ENCODE measurements at places on chromosomes 2 and 18.

- DNase-seq = no peak
Measured at GRCh38 chr2:125207431-125207830, 1182.3 kb downstream of the CNTNAP5 start.

DNA sequence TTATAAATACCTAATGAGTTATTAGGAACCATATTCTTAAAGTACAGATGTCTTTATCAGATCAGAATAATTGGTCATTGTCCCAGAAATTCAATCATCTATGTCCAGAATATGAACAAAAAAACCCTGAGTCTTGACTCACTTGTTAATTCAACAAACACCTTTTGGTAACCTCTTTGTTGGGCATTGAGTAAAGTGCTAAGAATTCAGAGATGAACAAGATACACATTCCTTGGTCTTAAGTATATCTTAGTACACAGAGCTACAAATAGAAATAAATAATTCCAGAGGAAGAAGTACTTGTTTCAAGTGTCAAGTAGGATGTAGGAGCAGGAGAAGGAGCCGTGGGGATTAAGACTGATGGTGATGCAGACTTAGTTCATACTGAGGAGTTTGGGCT, 798.1 kb downstream of the CPS1 start:
- DNase-seq = no peak

GRCh38 chr2:82395531-82395930, 2063.5 kb downstream of the SUCLG1 start:
- no peak for DNase-seq

GRCh38 chr2:165825041-165825440, 31.0 kb upstream of the GALNT3 start:
- no peak for DNase-seq

DNA sequence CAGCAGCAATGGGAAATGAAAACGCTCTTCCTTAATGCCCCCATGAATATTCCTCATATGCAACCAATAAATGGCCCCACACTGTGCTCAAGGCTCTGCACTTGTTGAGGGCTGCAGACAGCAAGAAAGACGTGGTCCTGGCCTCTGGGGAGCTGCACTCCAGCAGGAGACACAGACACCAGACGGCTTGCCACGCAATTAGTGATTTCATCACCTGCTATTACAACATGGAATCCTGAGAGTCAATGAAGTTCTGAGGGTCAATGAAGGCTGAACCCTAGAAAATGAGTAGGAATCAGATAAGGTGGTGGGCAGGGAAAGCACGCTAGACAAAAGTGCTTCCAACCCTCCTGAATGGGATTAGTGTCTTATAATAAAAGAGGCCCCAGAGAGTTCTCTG, 18.9 kb downstream of the CREG2 start:
- DNase-seq = no peak

- DNase-seq = no peak
Measured at GRCh38 chr2:175840256-175840655, 161.8 kb downstream of the LNPK start.

GRCh38 chr2:66322506-66323260, 112.2 kb upstream of the MEIS1 start:
- no peak for DNase-seq

DNA sequence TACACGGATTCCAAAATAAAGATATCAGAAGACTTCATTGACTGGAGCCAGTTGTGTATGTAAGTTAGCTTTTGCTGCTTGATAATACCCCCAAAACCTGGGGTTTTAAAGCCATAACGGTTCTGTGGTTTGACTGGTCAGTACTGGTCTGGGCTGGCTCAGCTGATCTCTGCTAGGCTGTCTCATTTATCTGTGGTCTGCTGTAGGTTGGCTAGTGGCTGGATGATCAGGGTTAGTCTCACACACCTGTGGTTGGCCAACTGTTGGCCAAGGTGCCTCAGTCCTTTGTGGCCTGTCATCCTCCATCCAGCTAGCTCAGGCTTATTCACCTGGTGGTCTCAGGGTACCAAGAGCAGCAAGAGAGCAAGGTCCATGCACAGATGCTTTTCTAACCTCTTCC, 183.2 kb downstream of the KLHL29 start:
- DNase-seq = no peak

- DNase-seq = no peak
Measured at GRCh38 chr18:3704556-3705344, 254.8 kb downstream of the TGIF1 start.

DNA sequence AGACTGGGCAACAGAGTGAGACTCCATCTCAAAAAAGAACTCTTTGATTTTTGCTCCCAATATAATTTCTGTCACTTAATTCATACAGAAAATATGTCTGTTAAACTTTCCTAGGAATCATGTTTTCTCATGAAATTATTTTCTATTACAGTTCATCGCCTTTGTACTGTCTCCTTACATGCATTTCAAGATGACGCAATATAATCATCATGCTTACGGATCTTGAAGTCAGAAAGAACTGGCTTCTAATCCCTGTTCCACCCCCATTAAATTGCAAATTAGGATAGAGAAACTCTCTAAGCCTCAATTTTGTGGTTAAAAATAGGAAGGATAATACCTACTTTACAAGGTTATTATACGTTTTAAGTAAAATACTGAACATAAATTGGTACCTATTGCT, 467.6 kb upstream of the SMIM21 start:
- DNase-seq = no peak

- no peak for DNase-seq
Measured at GRCh38 chr2:176063958-176064357, 19.8 kb downstream of the EVX2 start.

DNA sequence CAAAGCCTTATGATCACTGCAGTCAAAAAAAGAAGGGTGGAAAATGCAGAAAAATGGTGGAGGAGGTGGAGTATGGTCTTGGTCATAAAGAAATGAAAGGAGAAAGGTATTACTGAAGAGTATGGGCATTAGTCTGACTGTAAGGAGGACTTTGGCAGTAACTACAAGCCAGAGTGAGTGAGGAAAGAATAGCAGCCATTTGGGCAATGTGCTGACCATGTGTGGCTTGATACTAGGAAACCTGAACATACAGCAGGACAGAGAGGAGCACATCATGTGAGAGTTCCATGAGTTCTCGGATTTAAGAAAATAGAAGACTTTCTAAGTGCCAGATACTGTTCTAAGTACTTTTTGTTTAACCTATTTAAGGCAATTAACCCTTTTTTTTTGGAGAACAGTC, 8.5 kb downstream of the DTNA start:
- no peak for DNase-seq

- no peak for DNase-seq
Measured at GRCh38 chr2:54503828-54504227, 47.7 kb downstream of the SPTBN1 start.

DNA sequence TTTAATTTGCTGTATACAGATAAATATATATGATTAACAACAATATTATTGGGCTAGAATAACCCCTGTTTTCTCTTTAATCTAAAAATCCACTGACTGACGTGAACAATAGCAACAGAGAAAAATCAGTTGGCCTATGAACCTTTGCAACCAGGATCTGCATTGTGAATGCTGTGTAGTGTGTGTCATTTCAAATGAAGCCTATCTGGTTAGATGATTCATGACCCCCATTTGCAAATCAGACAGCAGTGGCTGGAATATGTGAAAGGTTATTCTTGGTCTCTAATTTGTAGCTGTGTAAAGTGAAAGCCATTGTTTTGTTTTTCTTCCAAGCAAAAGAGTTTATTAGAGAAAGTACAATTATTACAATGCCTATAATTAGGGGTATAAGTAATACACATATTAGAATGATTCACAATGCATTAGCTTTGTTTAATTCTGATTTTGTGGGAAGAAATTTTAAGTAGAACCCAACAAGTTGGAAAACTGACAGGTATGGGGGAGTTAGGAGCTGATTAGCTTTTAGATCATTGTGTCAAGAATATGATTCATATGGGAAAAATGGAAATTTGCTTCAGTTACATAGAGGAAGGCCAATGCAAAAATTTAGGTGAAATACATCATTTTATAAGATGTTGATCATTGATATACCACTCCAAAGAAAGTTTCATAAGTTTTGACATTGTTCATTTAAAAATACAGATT, 1362.2 kb upstream of the TMEFF2 start:
- DNase-seq = no peak

DNA sequence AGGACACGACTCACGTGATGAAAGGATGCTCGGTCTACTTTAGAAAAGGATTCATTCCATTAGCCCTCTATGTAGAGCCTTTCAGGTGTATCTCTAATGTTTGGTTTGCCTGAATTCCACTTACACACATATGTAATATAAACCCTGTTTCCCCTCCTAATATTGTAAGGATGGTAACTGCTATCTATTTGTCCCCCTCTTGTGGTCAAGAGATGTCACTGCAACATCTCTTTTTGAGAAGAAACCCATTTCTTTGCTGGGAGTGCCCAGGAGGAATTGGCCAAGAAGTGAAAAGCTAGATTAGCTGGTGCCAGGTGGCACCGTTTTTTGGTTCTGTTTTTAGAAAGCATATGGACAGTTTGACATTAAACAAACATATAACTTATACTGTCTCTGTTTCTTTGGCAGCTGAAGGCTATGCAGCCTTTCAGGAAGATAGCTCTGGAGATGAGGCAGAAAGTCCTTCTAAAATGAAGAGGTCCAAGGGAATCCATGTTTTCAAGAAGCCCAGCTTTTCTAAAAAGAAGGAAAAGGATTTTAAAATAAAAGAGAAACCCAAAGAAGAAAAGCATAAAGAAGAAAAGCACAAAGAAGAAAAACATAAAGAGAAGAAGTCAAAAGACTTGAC, 41.2 kb downstream of the RALBP1 start:
- DNase-seq = no peak

- DNase-seq = no peak
Measured at GRCh38 chr2:215779912-215780311, 233.4 kb downstream of the MREG start.

GRCh38 chr2:112084689-112085374, 29.8 kb downstream of the TMEM87B start:
- no peak for DNase-seq

DNA sequence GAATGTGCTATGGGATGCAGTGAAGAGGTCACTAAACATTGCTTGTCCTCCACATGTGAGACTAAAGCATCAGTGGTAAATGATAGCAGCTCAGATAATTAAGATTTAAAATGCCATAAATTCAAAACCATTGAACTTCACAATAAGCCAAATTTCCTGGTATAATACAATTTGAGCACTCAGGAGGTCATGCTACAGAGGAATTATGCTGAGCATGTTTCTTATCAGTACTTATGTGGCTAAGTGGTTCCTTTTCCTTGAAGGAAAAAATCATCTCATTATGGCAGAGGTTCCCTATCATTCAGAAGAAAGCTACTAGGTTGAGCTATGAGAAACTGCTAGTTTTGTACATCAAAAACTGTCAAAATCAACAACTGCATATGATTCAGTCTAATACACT, 156.6 kb downstream of the AGPS start:
- DNase-seq = no peak

GRCh38 chr18:10661317-10661716, 135.5 kb downstream of the NAPG start:
- no peak for DNase-seq

DNA sequence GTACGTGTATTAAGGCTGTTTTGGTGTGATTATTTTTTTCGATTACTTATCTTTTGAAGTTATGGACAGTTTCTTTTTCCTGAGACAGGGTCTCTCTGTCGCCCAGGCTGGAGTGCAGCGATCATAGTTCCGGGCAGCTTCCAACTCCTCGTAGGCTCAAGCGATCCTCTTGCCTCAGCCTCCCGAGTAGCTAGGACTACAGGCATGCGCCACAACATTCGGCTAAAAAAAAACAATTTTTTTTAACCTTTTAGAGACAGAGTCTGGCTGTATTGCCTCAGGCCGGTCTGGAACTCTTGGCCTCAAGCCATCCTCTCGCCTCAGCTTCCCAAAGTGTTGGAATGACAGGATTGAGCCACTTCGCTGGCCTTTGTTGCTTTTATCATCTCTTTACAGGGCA, 945 bp downstream of the HAT1 start:
- peak; percentile 49 for DNase-seq

DNA sequence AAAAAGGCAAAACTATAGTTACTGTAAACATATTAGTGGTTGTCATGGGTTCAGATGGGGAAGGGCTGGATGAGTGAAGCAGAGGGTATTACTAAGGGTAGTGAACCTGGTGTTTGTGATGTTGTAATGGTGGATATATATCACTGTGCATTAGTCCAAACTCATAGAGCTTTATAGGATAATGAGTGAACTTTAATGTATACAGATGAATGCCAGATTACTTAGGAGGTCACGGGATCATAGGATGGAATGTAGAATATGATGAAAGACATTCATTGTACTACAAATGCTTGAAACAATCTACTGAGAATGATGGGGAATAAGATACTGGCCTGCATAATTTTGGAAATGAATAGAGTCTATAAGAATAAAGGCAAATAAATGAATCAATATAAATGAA, 226.7 kb upstream of the ZNF804A start:
- no peak for DNase-seq

DNA sequence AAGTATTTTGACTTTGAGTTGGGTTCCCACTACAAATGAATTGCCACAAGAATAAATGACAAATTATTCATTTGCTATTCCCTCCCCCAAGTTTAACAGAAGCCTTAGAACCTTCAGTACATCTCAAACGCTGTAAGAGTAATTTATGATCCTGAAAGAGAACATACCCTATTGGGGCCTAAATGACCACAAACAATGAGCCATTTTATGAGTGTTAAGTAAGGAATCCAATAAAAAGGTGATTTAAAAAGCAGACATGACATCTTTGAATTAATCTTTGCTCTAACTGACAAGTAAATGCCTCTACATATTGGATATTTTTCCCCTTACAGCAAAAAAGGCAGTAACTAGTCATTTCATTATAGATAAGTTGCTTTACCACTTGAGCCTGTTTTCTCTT, 136.9 kb downstream of the NRXN1 start:
- no peak for DNase-seq

DNA sequence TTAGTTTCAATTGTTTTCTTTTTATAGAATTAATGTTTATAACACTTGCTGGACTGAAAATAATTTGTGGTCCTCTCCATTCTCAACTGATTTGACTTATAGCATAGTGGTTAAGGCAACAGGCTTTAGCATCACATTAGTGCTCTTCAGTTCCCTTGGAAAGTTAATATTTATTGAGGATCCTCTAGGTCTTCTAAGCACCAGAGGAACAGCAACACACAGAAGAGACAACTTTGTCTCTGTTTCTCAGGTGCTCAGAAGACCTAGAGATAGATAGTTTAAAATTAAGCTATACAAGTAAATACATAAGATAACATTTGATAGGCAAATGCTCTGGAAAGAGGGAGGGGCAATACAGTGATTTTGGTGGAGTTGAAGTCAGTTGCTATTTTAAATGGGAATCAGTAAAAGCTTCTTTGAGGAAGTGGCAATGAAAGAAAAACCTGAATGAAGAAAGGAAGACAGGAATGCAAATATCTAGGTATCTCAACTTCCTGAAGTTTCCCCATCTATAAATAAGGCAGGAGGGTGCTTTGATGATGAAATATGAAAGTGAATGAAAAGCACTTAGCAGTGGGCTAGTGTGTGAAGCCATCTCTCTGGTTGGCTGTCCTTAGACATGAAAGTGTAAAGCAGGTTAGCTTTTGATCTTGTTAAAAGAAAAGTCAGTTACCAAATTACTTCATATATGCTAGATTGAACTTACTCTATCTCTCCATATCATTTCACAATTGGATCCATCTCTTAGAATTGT, 7.9 kb downstream of the NEUROD1 start:
- DNase-seq = no peak

Measured in SJSA1 (cell line).